ENCODE measurements at places on chromosomes 5 and 9.

DNA sequence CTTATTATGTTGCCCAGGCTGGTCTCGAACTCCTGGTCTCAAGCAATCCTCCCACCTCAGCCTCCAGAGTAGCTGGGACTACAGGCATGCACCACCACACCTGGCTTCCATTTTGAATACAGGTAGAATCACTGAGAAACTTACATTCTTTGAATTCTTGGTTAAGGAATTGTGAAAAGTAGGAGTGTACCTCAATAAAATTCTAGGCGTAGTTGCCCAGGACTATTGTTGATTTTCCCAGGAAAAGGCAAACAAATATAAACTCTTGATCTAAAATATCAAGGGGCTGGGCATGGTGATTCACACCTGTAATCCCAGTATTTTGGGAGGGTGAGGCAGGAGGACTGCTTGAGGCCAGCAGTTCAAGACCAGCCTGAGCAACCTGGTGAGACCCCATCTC is 16.8 kb upstream of the DMXL1 start:
- DNase-seq: no peak

DNA sequence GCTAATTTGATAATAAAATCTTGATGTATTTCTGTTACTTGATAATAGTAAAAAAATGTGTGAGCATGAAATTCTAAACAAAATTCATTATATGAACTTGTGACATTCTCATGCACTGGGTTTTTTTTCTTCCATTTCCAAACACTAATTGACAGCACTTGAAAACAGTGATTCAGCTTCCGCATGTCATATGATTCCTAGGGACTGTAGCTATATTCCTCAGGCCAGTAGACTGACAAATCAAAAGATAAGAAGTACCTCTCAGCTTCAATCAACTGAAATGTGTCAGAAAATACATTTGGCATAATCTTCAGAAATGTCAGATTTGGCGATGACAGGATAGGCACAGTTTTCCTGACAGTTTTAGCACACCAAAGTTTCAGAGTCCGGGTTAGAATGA is 52.5 kb downstream of the EFNA5 start:
- no peak for DNase-seq

DNA sequence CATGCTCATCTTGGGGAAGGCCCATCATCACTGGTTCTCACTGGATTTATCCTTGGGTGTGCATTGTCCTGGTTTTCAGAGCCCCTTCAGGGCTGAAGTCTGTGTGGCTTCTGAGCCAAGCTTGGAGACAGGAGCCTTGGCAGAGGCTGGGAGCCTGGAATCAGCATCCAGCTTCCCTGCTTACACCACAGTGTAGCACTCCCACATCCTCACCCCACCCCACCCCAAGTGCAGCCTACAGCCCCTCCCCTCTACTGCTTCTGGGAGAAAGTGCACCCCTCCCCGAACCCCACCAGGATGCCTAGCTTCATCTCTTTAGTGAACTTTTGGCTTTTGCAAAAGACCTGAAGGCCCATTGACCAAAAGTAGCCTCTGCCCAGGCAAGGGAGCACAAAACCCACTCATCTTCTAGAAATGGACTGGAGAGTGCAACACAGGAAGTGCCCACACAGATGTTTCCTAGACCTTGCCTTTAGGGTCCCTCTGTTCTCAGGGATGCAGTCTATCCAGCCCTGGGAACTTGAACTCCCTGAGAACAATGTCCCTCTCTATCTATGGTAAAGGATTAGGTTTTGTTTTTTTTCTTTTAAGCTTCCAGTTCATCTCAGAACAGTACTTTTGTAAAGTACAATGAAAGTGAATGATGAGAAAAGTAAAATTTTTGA is 189.7 kb downstream of the PALM2AKAP2 start:
- DNase-seq: no peak

DNA sequence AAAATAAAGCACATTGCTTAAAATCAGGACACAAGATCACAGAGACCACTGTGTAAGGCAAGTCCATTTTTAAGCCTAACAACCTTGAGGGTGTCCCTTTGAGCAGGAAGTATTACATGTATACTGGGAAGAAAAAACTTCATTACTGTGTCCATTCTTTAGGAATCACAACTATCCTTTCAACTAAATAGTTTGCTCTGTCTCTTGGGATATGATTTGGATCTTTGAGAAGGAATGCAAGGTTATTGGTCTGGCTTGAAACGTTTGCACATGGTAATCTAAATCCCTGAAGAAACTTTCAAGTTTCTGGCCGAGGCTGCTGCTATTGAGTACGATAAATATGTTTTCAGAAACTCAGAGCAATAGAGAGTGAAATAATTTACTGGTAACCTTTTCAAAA is 923.0 kb upstream of the SEMA6A start:
- no peak for DNase-seq

- DNase-seq: no peak
Measured at GRCh38 chr5:64505769-64506566, at the start of gene RGS7BP. TSS of gene RGS7BP (plus strand) at chr5:64506015. CDS start at chr5:64506625, 610 bp downstream.

- no peak for DNase-seq
Measured at GRCh38 chr5:100519075-100519474, 16.1 kb upstream of the FAM174A start.

All from hematopoietic multipotent progenitor cell treated with erythropoietin and hydrocortisone succinate and interleukin-3 and kit ligand, for 6 days (in vitro differentiated cells).